ENCODE measurements at places on chromosomes 16 and 17.

DNA sequence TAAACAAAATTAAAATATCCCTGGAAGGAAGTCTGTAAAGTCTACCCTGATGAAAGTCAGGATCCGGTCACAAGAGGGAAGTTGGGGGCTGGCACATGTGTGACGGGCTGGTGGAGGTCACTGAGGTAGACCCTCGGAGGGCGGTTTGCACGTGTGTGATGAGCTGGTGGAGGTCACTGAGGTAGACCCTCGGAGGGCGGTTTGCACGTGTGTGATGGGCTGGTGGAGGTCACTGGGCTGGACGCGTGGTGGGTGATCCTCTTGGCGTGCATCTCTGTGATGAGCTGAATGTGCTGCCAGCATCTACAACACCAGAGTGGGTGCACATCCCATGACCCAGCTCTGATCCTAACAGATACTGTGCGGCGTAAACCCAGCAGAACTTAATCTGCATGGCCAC is 43.7 kb upstream of the METRNL start:
- no peak for DNase-seq

DNA sequence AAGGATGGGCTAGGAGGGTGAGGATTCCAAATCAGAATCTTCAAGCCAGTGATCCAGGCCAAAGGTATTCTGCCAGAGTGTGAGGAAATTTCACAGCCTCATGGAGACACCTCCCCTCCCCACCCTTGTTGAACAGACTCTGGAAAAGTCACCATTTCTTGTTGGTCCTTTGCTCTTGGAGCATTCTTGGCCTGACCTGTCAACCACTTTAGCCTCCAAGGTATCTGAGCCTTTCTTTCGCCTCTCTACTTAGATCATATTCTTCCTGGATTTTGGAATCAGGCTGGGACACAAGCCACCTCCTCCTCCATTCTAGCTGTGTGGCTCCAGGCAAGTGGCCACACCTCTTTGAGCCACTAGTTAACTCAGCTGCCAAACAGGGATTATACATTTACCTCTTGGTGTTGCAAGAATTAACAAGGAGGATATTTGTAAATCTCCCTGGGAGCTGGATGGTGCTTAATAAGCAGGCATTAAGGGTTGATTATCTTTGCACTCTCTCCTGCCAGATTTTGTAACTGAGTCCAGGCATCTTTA is 193.5 kb downstream of the WWOX start:
- DNase-seq, result no peak

- DNase-seq, result no peak
These were observed 71.7 kb downstream of the KCNJ2 start for GRCh38 chr17:70241071-70241470.

DNA sequence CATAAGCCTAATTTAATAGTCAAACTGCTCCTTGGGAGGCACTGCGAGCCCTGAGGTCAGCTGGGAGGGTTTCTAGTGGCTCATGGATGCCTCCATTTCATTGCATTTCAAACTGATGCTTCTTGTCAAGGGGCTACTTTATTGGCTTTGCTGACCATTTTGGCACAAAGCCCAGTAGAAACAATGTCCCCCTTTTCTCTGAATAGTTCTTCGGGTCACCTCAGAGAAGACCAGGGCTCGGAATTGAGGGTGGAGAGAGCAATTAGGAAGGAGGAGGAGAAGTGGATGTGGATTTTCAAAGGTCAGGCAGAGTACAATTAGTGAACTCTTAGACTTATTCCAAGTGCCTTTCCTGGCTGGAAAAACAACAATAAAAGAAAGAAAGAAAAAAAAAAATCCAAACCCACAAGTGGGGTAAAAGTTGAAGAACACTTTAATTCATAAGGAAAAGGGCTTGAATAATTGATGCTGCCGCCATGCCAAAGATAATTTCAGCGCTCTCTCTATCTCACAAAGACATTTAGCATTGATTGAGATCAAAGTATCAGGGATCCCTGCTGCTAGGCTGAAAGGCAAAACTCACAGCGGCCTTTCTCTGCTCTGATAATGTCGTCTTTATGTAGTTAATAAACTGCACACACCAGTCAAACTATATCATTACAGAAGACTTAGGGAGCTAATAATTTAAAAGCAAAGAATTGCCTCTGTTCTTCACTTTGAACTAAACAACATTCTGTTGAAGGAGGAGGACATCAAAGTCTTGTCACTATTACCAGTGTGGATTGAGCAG is 122.7 kb downstream of the RGS9 start:
- no peak for DNase-seq

- DNase-seq, result peak; percentile 73
These were observed 3.9 kb upstream of the SETD1A start for GRCh38 chr16:30953511-30954124.

DNA sequence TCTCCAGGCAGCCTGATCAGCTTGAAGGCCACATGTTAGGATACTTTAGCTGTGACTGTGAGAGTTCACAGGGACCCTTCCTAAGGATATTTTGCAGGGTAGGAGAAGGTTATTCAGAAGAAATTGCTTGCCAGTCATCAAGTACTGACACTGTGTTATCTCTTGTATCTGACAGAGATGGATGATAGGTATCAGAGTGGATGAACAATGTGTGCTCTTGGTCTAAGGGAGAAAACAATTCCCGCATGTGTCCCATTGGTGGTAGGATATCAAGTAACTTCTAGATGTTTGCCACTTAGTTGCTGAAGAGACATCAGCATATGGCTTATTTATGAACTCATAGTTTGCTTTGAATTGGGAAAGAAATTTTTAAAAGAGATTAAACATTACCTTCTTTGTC is 219.3 kb downstream of the SPECC1 start:
- no peak for DNase-seq

GRCh38 chr16:84672276-84673202 is 24.2 kb downstream of the KLHL36 start:
- DNase-seq, result peak; percentile 77

DNA sequence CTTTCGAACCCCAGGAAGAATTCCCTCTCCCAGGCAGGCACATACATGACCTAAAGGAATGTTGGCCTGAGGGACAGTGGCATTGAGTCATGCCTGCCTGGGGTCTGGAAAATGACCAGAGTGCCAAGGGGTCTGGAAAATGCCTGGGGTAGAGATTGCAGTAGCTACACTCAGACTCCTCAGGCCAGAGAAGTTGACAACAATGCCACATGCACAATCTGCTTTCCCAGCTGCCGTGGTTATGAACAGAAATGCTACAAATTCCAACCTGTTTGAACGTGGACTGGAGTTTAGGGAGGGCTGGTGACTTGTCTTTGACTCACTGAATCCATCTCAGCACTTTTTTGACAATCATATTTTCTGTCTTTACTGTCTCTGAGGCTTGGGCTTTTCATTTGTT is 250.0 kb downstream of the ABCC12 start:
- DNase-seq, result no peak

GRCh38 chr16:57601801-57602478 is 26.5 kb upstream of the ADGRG1 start:
- peak; percentile 64 for DNase-seq

DNA sequence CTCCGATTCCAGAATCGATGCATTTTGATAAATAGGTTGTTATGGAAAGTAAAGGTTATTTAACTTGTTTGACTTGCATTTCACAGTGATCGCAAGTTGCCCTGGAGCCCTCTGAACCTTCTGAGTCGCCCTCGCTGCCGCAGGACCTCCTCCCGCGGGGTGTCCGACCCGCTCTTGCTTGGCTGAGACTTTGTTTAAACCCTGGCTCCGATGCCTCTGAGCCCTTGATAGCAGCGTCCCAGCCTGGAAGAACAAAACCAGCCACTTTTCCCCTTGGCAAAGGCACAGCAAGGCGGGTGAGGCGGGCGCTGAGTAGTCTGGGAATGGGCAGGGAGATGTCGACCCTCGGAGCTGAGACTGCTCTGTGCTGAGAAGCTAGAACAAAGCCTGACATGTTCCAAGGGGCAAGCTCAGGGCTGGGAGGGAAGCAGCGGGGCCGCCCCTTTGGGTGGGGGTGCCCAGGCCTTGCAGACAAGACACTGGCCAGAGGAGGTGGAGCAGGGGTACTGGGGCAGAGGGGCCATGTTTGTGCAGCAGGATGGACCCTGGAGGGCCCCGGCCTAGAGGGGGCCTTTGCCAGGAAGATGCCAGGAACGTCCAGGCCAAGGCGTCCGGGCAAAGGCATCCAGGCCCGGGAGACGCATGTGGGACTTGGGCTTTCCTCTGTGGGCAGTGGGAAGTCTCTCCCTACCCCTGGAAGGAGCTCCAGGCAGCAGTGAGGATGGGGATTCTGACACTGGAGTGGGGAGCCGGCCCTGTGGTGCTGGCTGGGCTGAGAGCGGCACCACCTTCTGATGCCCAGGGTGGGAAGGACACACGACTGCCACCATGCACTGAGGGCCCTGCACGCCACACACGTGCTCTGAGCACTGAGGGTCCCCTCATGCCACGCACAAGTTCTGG is 30.3 kb upstream of the CDH15 start:
- DNase-seq, result no peak

DNA sequence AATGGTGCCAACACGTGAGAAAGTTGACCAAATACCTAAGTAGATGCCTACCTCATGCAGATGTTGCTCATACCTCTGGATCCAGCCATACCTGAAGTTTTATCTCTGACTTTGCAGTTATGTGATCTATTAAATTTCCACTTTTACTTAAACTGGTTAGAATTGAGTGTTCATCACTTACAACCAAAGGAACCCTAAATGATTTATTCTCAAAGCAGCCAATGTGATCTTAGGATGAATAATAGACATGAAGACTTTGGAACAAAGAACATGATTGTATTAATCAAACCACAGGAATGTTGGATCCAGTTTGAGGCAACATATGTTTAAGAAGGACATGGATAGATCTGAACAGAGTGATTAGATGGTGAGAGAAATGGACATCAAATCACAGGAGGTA is 68.7 kb downstream of the IRX6 start:
- DNase-seq, result no peak

GRCh38 chr16:57906382-57907316 is 64.3 kb downstream of the CNGB1 start:
- peak; percentile 27 for DNase-seq

- DNase-seq, result no peak
These were observed 230.6 kb downstream of the C16orf95 start for GRCh38 chr16:87086575-87086974.

- DNase-seq, result no peak
These were observed 25.6 kb upstream of the CPPED1 start for GRCh38 chr16:12829096-12829888.

DNA sequence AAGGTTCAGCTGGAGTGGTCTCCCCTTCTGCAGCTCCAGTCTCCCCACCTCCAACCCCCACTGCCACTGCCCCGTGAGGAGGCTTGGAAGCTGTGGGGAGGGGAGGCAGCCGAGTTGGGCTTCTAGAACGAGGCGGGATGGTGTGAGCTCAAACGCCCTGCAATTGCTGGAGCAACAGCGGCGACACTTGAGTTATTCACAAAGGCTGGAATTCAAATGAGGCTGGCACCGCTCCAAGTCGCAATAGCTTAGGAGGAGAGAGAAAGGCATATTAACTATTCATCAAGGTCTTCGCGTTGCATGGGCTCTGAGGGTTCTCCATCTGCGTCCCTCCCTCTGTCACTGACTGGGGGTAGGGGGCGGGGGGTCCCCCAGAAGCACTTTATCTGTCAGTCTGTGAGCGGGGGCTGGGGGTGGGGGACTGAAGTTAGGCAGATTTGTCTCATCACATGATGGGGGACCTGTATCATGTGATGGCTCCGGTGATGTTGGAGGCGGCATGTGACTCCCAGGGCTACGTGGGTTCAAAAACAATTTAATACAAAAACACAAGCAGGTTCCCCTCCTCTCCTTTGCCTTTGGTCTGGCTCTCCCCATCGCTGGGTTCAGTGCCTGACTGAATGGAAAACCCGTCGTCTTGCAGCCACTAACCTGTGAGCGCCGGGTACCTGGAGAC is 70.5 kb downstream of the RBBP6 start:
- no peak for DNase-seq

DNA sequence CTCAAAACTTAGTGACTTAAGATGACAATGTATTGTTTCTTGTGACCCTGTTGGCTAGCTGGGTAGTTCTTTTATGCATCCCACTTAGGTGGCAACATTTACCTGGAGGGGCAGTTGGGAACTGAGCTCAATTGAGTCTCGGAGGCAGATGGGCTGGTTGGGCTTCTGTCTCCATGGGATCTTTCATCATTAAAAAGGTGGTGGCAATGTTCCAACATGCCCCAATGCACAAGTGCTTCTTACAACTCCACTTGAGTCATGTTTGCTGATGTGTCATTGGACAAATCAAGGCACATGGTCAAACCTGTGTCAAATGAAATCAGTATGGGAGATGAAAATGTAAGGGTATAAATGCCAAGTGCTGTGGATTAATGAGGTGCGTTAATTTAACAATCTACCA is 11.7 kb upstream of the HS3ST3B1 start:
- DNase-seq, result no peak

DNA sequence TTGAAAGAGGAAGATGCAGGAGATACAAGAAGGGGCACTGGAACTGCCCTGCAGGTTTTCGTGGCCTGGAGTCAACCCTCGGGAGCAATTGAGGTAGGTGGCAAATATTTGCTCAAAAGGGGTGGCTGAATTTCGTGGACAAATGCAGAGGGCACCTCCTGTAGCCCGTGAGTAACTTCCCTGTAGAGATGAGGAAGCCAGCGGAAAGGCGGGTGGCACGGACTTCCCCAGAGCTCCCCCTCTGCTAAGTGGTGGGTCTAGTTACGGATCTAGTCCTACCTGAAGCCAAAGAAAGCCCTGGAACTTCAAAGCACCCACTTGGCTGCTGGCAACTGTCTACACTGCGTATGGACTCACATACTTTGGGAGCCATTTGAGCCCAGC is 1.0 kb upstream of the ATP2C2 start:
- no peak for DNase-seq

DNA sequence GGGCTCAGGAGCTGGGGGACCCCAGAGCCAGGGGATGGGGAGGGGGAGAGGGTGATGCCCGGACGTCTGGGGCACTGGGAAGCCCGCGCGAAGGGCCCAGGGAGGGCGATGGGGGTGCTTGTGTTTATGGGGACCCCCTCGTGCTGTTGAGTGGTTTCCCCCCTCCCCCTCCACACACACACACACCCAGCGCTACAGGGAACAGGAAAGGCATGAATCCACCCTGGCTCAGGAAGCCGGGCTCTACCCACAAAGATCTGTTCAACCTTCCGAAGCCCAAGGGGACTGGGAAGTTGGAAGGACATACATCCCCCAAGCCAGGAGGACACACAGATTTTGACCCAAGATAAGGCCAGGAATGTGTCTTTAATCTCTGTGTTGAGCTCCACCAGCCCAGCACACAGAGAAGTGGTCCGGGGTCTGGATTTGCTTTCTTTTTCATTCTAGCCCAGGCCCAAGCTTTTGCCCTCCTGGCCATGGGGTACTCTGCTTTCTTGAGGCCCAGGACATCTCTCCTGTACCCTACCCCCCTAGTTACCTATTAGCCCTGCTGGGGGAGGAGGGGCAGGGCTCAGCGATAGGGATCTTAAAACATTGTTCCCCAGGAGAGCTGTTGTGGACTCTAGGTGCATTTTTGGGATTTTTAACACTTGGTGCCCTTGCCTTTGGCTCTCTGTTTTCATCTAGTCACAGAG is 1.2 kb downstream of the UBALD2 start:
- peak; percentile 49 for DNase-seq

- no peak for DNase-seq
These were observed 6.5 kb downstream of the TM4SF5 start for GRCh38 chr17:4777969-4778760.

Measured in CD4-positive, alpha-beta T cell treated with Interleukin-21 for 1 hour (primary cell).